Transverse colon (tissue), 4 donors: ENCODE measurements at places on chromosomes 4 and X. TPM values are rescaled to one million over a fixed set of nuclear protein-coding genes. Genes with fewer than 3 reads are reported as not detected.

DNA sequence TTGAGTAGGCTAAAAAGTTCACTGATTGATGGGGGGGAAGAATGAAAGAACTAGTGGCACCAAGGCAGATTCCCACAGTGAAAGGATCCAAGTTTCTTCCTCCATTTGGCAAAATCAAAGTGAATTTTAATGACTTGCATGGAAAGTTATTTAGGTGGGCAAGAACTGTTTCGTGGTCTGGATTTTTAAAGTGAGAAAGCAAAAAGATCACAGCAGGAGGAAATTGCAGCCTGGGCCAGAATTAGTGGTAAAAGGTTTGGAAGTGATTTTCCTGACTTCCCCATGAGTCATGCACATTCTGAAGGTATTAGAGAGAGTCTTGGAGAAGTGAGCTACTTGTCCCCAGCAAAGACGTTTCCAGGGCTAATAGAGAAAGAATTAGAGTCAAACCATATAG is 207.8 kb downstream of the ANTXR2 start:
- no peaks in the 10 kb centered on the region for H3K36me3 ChIP-seq
- no peaks in the 10 kb centered on the region for H3K27me3 ChIP-seq
- no peak overlapping the region for H3K4me3 ChIP-seq
- H3K27ac ChIP-seq, result no peak overlapping the region

- no peaks in the 10 kb centered on the region for H3K4me1 ChIP-seq
- no peak for DNase-seq
- no peak overlapping the region for H3K4me3 ChIP-seq
- no peak overlapping the region for H3K27ac ChIP-seq
- no peaks in the 10 kb centered on the region for H3K36me3 ChIP-seq
Observed at GRCh38 chr4:144799486-144799885, 153.5 kb downstream of the HHIP start.

DNA sequence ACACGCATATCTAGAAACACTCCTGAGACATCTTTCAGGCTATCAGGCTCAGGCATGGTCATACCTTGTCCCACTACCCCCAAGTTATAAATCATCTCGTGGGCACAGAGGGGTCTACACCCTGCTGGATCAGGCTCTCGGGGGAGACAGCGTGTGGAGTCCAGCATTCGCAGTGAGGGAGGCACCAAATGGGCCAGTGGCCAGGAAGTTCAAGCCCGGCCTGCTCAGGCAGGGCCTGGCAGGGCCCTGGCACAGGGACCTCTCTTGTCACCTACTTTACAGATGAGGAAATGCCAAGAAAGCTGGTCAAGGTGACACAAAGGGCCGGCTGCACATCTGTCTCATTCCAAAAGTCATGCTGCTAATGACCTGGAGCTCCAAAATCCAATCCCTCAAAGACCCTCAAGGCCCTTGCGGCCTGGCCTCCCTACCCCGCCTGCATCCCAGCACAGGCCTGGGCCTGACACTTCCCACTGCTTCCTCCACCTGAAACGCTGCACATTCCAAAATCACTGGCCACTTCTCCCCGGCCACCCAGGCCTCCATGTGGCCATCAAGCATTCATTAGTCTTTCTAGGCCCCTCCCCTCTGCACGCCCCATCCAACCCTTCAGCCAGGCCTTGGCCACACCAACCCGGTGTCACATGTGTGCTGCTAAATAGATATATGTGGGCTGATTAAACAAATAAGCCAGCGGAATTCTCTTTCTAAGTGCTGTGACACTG is 35.6 kb downstream of the ACOX3 start:
- no peaks in the 10 kb centered on the region for H3K4me1 ChIP-seq
- H3K36me3 ChIP-seq, result no peaks in the 10 kb centered on the region
- no peaks in the 10 kb centered on the region for H3K27me3 ChIP-seq
- DNase-seq, result no peak
- no peak overlapping the region for H3K4me3 ChIP-seq

The CPLX1 gene
- total RNA-seq, result 3.7 TPM

DNA sequence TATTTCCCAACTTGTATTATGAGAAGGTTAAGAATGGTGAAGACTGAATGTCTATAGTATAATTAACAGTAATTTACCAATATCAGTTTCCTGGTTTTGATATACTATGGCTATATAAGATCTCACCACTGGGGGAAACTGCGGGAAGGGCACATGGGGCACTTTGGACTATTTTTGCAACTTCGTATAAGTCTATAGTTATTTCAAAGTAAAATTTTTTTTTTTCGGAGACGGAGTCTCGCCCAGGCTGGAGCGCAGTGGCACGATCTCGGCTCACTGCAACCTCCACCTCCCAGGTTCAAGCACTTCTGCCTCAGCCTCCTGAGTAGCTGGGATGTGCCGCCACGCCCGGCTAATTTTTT is 46.1 kb downstream of the CXorf58 start:
- H3K36me3 ChIP-seq, result no peaks in the 10 kb centered on the region
- no peak overlapping the region for H3K27ac ChIP-seq
- no peaks in the 10 kb centered on the region for H3K4me1 ChIP-seq
- no peak for DNase-seq

The THAP9 gene
- 4.6 TPM for total RNA-seq

The LIMCH1 gene
- 18.5 TPM for total RNA-seq

DNA sequence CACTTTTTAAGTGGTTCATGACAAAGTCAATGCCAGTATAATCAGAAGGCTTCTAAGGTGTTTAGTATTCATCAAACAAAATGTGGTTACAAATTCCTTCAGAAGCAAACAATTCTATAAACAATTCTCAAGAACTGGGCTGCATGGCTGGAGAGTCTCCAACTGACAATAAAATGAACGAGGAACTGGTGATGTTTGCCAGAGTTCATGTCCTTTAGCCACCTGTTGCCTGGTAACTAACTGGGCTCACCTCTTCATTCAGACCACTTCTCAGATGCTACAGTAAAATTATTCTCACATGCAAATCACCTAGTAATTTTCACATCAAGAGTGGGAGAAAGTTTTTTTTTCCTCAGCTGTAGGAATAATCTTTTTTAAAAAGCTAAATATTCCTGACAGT is 53.3 kb downstream of the CAMK2D start:
- H3K4me1 ChIP-seq, result peaks cover 28% of the 10 kb centered on the region
- peak overlapping the region; percentile 27 for H3K27ac ChIP-seq
- no peaks in the 10 kb centered on the region for H3K36me3 ChIP-seq
- H3K4me3 ChIP-seq, result no peak overlapping the region
- DNase-seq, result no peak

The NEIL3 gene
- 0.95 TPM for total RNA-seq

DNA sequence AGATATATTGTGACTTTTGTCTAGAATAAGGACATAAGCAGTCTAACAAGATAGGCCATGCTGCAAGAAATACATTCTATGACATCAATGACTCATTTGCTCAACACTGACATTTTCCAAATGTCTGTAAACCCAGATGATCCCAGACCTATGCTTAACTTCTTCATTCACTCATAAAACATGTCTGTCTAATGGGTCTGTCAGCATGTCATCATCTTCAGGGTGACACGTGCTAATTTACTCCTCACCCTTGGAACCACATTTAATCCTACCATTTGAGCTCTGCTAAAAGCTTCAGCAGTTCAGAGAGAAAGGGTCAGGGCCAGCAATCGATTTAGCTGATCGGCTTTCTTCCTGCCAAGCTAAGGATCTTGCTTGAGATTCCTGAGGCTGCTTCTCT is 109.4 kb upstream of the MAP3K15 start:
- H3K27me3 ChIP-seq, result no peaks in the 10 kb centered on the region
- peaks cover 4% of the 10 kb centered on the region for H3K4me1 ChIP-seq
- H3K27ac ChIP-seq, result no peak overlapping the region
- H3K4me3 ChIP-seq, result no peak overlapping the region
- no peaks in the 10 kb centered on the region for H3K36me3 ChIP-seq
- no peak for DNase-seq

The VCX3A gene
- total RNA-seq, result not detected

The SOWAHB gene
- total RNA-seq, result 19.3 TPM

The OTC gene
- not detected for total RNA-seq

The ODAPH gene
- total RNA-seq, result not detected

GRCh38 chr4:184955636-184956035 is 62.7 kb upstream of the HELT start:
- H3K36me3 ChIP-seq, result no peaks in the 10 kb centered on the region
- no peaks in the 10 kb centered on the region for H3K27me3 ChIP-seq
- no peak overlapping the region for H3K27ac ChIP-seq

The C4orf51 gene
- not detected for total RNA-seq

The NPNT gene
- total RNA-seq, result 23.5 TPM

DNA sequence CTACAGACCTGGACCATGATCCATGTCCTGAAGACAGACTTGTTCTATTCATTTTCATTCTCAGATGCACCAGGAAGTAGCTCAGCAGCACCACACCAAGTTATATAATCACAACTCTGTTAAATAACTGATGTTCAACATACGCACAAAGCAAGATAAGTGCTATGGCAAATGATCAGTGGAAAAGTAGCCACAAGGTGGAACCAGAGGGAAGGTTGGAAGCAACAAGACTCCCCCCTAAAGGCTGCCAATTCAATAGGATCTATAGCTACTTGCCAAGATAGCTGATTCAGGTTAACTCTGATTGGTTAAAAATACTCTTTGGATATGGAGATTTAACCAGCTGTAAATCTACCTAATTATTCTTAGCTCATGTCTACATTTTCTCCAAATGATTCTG is 23.7 kb upstream of the FAM47B start:
- H3K27ac ChIP-seq, result no peak overlapping the region
- no peaks in the 10 kb centered on the region for H3K36me3 ChIP-seq
- no peak for DNase-seq
- no peaks in the 10 kb centered on the region for H3K4me1 ChIP-seq
- H3K4me3 ChIP-seq, result no peak overlapping the region

The MAP7D2 gene
- 2.2 TPM for total RNA-seq

The TET2 gene
- total RNA-seq, result 27.5 TPM

The MAGEA11 gene
- not detected for total RNA-seq

- DNase-seq, result no peak
- peaks cover 13% of the 10 kb centered on the region for H3K4me1 ChIP-seq
- no peak overlapping the region for H3K4me3 ChIP-seq
- no peak overlapping the region for H3K27ac ChIP-seq
- H3K27me3 ChIP-seq, result no peaks in the 10 kb centered on the region
Observed at GRCh38 chr4:79653871-79654270, 245.8 kb upstream of the GK2 start.

The TMSB15C gene
- 0.55 TPM for total RNA-seq

GRCh38 chr4:40524366-40525041 is 105.2 kb downstream of the RBM47 start:
- H3K4me3 ChIP-seq, result no peak overlapping the region
- no peaks in the 10 kb centered on the region for H3K36me3 ChIP-seq
- H3K4me1 ChIP-seq, result peaks cover 8% of the 10 kb centered on the region
- H3K27ac ChIP-seq, result no peak overlapping the region
- no peaks in the 10 kb centered on the region for H3K27me3 ChIP-seq

DNA sequence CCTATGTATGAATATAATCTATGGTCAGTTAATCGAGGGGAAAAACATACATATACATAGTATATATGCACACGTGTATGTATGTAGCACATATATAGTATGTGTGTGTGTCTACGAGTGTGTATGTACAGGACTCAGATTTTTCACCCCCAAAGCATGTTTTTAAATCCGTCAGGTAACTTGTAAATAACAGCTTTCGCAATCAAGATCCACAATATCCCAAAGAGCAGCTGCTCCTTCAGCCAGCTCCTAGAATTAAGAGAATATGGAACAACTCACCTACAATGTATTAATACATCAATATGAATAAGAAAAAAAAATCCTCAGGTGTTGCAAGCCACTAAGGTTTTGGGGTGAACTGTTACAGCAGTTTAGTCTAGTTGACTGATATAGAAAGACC is 3.5 kb downstream of the MRFAP1L1 start:
- H3K4me3 ChIP-seq, result no peak overlapping the region
- no peak for DNase-seq
- peaks cover 25% of the 10 kb centered on the region for H3K4me1 ChIP-seq
- no peaks in the 10 kb centered on the region for H3K36me3 ChIP-seq

- no peaks in the 10 kb centered on the region for H3K36me3 ChIP-seq
- H3K4me1 ChIP-seq, result no peaks in the 10 kb centered on the region
- no peak for DNase-seq
- H3K4me3 ChIP-seq, result no peak overlapping the region
- no peak overlapping the region for H3K27ac ChIP-seq
- H3K27me3 ChIP-seq, result no peaks in the 10 kb centered on the region
Observed at GRCh38 chrX:139759637-139760036, 51.7 kb upstream of the MCF2 start.

DNA sequence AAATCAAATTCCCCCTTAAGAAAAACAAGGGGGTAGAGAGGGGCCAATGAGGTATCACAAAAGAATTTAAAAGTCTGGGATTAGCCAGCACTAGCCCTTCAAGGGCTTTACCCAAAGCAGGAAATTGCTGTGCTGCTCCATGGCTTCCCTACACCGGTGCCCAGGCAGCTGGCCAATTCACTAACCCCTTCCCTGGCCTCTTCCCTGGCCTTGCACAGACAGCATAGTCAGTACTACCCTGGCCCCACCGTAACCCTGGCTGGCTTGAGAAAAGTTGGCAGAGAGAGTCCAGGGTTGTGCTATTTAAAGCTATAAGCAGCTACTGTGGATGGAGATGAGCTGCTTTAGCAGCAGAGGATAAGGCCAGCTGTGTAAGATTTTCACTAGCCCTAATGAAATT is 43.1 kb downstream of the ADAMTS3 start:
- no peaks in the 10 kb centered on the region for H3K4me1 ChIP-seq
- H3K4me3 ChIP-seq, result no peak overlapping the region
- H3K27me3 ChIP-seq, result no peaks in the 10 kb centered on the region
- no peaks in the 10 kb centered on the region for H3K36me3 ChIP-seq
- no peak for DNase-seq

The STK26 gene
- total RNA-seq, result 19.4 TPM

- peak; percentile 65 for DNase-seq
- no peaks in the 10 kb centered on the region for H3K36me3 ChIP-seq
- H3K27me3 ChIP-seq, result no peaks in the 10 kb centered on the region
- peaks cover 5% of the 10 kb centered on the region for H3K4me1 ChIP-seq
Observed at GRCh38 chrX:44871931-44872820, 812 bp upstream of the KDM6A start.

GRCh38 chr4:106287353-106287969 is 28.5 kb downstream of the TBCK start:
- no peaks in the 10 kb centered on the region for H3K36me3 ChIP-seq
- H3K27me3 ChIP-seq, result no peaks in the 10 kb centered on the region
- no peak overlapping the region for H3K27ac ChIP-seq
- no peak overlapping the region for H3K4me3 ChIP-seq
- DNase-seq, result no peak
- no peaks in the 10 kb centered on the region for H3K4me1 ChIP-seq

DNA sequence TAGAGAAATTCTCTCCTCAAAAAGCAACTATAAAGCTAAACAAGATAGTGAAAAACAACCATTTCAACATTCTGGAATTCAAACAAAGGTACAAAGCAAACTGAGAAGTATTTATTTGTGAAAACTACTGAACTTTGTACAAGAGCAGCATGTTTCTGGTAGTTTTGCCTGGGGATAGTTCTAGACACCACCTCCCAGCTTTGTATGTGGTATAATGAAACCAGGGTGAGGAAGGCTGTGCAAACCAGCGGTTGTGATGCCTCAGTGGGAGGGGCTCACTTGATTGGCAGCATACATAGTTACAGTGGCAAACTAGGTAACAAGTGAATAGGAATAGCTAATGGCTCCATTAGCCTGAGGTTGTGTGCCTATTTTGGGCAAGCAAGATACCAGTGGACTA is 18.6 kb upstream of the FRMD7 start:
- H3K4me3 ChIP-seq, result no peak overlapping the region
- no peaks in the 10 kb centered on the region for H3K36me3 ChIP-seq
- H3K4me1 ChIP-seq, result no peaks in the 10 kb centered on the region
- no peak overlapping the region for H3K27ac ChIP-seq
- DNase-seq, result no peak
- H3K27me3 ChIP-seq, result no peaks in the 10 kb centered on the region

The SPP1 gene
- 16.7 TPM for total RNA-seq

The FGD1 gene
- total RNA-seq, result 3.0 TPM
